ENCODE measurements at places on chromosomes 6 and 20.
A peak's percentile ranks its signal among the peaks of the same experiment; 100 is the strongest.

GRCh38 chr6:118408863-118409262 is 139.2 kb upstream of the PLN start:
- DNase-seq, result no peak

DNA sequence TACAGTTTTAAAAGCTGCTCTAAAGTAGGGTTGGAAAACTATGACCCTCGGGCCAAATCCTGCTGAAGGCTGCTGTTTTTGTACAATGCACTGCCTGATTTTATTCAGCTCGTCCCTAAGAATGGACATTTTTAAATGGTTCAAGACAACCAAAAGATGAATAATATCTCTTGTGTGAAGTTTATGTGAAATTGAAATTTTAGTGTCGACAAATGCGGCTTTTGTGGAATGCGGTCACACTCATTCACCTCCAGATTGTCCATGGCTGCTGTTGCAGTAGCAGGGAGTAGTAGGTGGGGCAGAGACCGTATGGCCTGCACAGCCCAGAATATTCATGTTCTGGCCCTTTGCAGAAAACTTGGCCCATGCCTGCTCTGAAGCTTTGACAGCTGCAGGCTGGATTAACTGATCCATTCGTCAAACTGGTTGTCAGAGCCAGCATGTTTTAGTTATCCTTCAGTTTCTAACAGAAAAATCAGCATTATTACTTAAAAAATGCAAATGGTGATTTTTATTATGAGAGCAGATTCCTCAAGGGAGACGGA is 91.6 kb downstream of the PSMG4 start:
- no peak for DNase-seq

DNA sequence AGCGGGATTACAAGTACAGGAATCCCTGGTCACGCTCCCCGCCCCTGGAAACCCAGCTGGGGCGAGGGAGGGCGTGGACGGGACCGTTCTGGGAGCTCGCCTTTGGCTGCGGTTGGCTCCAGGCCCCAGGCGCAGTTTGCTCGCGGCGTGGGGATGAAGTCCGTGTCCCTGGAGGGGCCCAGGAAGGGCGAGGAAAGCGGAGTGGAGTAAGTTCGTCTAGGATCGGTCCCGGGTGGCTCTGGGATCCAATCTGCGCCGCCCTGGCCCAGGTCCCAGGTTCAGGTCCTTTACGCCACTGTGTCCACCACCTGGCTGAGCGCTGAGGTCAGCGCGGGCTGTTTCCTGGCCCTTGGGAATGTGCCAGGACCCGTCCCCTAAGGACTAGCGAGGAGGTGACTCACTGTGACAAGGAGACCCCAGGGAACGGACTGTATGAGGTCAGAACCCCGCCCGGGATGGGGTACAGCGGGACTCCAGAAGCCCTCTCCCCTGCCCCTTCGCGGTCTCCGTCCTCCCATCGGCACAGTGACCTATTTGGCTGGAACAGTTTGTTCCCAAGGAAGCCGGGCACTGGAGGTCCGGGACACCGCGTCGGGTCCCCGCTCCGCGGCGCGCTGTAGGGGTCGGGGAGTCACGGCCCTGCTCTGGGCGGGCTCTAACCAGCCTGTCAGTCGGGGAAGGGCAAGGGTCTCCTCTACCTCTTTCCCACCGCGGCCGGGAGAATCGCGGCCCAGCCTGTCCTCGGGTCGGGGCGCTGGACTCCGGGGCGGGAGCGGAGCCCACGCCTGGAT is 724 bp downstream of the CDKN1A start:
- no peak for DNase-seq

DNA sequence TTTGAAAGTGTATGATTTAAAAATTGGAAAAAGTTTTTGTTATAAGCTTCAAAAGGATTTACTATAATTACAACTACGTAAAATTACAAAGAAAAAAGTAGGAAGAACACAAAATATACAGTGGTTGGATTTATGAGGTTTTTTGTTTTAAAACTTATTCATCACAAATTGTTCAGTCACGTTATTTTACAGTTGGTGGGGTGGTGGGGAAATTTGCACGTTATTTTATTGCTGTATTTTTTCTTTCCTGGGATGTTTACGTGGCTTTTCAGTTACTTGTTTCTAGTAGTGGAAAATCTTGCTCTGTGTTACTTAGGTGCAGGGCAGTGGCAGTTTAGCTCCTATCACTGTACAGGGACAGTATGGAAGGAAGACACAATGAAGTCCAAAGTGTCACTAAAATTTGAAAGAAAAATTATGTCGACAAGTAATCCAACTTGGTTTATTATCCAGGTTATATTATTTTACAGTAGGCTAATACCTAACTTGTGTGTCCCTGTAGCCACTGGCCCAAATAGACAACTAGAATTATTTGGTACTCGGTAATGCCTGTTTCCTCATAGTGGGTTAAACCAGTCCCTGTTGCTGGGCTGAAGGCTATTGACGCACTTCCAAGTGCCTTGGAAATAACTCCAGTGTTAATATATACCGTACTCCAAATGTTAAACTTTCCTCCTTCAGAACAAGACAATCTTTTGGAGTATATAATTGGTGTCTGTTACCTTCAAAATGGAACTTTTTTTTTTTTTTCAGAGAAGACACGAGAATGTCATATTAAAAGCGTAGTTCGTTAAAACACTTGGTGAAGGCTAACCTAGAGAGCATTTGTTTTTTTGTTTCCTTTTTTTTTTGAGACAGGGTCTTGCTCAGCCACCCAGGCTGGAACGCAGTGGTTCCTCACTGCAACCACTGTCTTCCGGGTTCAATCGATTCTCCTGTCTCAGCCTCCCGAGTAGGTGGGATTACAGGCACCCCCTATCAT is 4.6 kb downstream of the JARID2 start:
- no peak for DNase-seq

- DNase-seq, result no peak
These were observed 511.1 kb upstream of the MAP3K7 start for GRCh38 chr6:91098006-91098405.

DNA sequence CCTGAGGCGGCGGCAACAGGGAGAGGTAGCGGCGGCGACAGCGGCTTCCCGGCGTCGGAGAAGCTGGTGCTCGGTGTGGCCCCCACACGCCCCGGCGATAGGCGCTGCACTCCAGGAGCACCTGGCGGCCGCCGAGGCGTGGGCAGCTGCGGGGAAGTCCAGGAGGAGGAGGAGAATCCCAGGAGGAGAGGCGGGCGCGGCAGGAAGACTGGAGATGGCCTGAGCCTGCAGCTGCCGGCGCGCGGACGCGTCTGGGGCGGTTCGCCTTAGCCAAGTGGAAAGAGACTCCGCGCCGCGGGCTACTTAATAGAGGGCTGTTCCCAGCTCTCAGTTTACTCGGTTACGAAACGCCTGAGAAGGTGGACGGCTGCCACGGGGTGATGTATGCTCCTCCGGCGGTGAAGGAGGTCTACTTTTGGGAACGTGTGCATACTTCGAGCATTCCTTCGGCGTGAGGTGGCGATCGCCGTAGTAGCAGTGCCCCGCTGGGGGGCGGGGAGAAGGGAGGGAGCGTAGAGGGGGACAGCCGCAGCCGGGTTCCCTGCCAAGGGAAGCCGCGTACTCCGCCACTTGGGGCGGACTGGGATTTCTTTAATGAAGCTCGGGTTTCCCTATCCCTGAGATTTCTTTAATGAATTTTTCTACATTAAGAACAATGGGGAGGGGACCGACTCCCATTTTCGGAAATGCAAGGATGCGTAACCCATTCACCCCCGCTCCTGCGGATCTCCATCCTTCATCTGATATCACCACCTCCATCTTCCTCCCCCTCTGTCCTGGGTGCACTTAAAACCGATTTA is at the start of gene COL12A1:
TSS of gene COL12A1 (minus strand) at position 278 of the 800 bp plus-strand sequence. CDS start 3,261 bp downstream, outside the sequence.
- no peak for DNase-seq

GRCh38 chr20:2814587-2815051 is at the start of gene C20orf141:
TSS of gene C20orf141 (plus strand) at chr20:2814987. CDS start at chr20:2815185, 198 bp downstream.
- no peak for DNase-seq

GRCh38 chr6:154683756-154684523 is 49.3 kb upstream of the SCAF8 start:
- DNase-seq, result peak; percentile 6

- DNase-seq, result peak; percentile 67
These were observed 160.1 kb downstream of the ZMYND8 start for GRCh38 chr20:47196091-47197081.

GRCh38 chr6:56727097-56727850 is 84.6 kb upstream of the DST start:
- DNase-seq, result no peak

- DNase-seq, result peak; percentile 91
These were observed 22.7 kb downstream of the HLA-A start for GRCh38 chr6:29964887-29965562.

DNA sequence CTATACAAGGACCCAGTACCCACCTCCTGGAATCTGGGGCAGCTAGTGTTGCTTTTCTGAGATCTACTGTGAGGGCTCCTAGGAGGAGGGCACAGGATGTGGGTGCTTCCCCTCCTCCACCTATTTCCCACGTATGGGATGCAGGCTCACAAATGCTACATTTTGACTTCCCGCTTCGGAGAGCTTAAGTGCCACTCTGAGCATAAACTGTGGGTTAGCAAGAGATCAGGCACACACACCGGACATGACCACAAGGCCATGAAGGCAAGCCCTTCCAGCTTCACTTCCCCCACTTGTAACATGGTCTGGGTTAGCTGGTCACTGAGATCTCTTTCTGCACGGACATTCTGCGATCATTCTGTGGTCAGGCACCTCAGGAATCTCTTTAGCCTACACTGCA is 15.7 kb upstream of the TGM3 start:
- DNase-seq, result no peak

GRCh38 chr20:46001498-46001897 is 7.2 kb upstream of the MMP9 start:
- no peak for DNase-seq

- no peak for DNase-seq
These were observed 36.0 kb upstream of the IRF4 start for GRCh38 chr6:355373-356208.

DNA sequence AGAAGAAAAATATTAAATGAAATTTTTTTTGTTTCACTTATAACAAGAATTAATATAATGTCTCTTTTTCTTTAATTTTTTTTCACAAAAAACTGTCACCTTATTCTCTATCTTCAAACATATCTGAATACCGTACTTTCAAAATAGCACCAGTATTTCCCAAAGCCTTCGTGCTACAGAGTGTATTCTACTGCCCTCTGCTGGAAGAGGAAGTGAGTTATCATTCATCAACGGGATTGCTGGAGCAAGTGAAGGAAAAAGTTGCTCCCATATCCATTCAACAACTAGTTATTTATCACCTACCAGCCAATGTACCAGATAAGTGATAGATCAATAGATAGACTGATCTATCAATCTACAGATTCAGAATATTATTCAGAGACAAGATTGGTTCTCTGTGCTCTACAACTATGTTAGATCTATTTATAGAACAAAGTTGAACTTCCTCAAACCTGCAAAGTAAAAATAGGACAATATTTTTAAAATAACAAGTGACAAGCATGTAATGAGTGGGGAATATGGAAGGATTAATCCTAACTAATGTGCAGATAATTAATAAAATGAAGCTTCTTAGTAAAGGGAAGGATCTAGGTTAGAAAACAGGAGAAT is 26.7 kb upstream of the TFAP2B start:
- DNase-seq, result peak; percentile 2

GRCh38 chr6:24796616-24797290 is 2.0 kb downstream of the ARMH2 start:
- no peak for DNase-seq

GRCh38 chr20:10848810-10849370 is 175.1 kb upstream of the JAG1 start:
- no peak for DNase-seq

- peak; percentile 17 for DNase-seq
These were observed at the start of gene GNMT for GRCh38 chr6:42960243-42961019. TSS of gene GNMT (plus strand) at chr6:42960754. CDS start at chr6:42960768, 14 bp downstream.

GRCh38 chr6:35176301-35177024 is 35.3 kb upstream of the TCP11 start:
- DNase-seq, result no peak

GRCh38 chr6:93047033-93047432 is 372.3 kb downstream of the EPHA7 start:
- DNase-seq, result no peak

DNA sequence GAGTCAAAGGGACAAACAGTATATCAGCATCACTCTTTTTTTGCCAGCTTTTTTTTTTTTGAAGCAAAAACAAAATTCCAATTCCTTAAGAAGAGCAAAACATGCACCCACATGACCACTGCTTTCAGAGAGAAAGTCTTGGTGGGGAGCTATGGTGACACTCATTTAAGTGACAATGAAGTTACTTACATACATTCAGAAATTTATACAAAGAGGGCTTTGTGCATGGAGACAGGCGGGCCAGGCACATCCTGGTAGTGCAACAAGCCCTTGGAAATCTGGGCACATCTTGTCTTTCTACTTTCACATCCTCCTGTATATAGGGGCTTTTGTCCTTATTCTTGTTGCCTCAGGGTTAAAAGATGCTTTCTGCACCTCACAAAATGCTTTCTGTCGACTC is 55.9 kb downstream of the IL22RA2 start:
- no peak for DNase-seq

- DNase-seq, result no peak
These were observed 42.5 kb downstream of the CD109 start for GRCh38 chr6:73738367-73739028.

DNA sequence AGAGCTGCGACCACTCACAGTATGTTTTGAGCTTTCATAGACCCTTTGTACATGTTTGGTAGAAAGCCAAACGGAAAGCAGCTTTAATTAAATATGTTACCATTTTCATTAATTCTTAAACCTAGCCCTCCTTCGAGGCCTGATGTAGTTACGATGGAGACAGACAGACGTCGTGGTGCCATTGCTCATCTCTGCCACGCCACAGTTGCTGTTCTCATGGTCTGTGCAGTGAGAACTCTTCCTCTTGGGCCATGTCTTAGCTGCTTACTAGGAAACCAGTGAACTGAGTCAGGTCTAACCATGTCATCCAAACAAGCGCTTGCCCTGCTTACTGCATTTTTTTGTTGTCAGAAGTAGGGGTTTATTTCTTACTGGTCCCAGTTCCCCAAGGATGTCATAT is 62.8 kb downstream of the SNX9 start:
- no peak for DNase-seq

DNA sequence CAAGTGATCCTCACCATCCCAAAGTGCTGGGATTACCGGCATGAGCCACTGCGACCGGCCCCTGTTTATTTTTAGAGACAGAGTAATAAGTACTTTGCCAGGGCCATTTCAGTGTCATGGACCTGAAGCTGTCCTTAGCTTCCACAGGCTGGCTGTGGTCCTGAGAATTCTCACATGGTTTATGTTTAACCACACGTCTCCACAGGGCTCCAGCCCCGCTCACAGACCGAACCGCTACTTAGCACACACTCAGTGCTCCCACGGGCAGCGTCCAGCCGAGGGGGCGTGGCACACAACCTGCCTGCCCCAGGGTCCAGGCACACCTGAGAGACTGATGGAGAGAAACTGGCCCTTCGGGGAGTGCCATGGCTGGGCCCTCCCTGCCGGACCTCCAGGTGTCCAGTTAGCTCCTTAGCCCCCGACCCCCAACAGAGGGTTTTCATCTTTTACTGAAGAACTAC is 11.7 kb downstream of the ACSS1 start:
- no peak for DNase-seq

DNA sequence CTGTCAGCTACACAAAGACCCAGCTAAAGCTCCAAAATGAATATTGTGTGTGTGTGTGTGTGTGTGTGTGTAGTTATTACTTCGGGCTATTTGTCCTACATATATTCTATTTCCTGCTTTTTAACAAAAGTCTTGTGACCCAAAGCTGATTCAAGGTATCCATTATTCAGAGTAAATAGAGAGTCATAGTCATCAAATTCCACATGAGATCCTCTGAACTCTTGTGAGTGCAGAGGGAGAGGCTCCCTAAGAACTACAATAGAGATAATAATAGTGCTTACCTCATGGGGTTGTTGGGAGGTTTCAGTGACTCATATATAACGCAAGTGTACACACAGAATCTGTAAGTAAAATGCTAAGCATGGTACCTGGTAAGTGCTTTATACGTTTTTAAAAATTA is 95.6 kb upstream of the SHLD1 start:
- DNase-seq, result no peak

- no peak for DNase-seq
These were observed 59.3 kb upstream of the ZNF217 start for GRCh38 chr20:53652859-53653517.
